ENCODE measurements at places on chromosomes 1 and 21.

- no peak for DNase-seq
Measured at GRCh38 chr1:89260042-89260441, 12.6 kb downstream of the GBP5 start.

DNA sequence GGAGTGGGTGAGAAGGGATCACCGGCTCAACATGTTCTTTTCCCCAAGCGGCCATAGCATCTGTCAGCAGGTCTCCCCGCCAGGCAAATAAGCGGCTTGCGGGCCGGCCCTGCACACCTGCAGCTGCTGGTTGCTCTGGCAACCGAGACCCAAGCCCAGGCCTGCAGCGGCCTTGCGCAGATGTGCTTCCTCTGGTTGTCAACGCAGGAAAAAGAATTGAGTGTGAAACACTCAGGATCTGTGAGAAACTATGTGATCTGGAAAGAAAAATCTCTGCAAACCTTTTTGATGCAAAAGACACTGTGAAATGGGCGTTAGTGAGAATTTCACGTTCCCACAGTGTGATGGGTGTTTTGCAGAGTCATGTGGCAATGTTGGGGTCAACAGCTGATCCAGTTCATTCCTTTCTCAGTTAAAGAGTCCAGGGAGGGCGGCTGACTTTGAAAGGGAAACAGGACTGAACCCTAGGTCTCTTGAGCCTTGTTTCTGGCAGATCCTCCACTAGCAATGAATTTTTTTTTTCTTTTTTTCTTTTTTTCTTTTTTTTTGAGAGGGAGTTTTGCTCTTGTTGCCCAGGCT lies 28.4 kb downstream of the TOMM20 start:
- DNase-seq = no peak

DNA sequence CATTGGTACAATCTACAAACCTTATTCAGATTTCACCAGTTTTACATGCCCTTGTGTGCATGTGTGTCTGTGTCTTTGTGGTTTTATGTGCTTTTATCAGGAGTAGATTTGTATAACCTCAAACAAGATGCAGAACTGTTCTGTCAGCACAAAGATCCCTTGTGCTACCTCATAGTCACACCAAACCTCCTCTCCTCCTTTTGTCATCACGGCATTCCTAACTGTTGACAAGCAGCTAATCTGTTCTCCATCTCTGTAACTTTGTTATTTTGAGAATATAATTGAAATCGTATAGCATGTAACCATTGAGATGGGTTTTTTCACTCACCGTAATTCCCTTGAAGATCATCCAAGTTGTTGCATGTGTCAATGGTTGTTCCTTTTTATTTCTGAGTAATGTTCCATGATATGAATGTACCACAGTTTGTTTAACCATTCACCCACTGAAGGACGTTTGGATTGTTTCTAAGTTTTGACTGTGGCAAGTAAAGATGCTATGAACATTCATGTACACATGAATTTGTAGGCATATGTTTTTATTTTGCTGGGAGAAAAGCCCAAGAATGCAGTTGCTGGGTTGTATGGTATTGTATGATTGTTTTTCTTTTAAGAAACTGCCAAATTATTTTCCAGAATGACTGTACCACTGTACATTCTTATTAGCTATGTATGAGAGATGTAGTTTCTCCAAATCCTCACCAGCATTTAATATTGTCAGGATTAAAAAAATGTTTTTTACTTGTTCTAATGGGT lies 78.1 kb upstream of the B3GALT2 start:
- DNase-seq = peak; percentile 51

GRCh38 chr1:117570988-117571409 lies 34.8 kb upstream of the TENT5C start:
- DNase-seq = no peak

DNA sequence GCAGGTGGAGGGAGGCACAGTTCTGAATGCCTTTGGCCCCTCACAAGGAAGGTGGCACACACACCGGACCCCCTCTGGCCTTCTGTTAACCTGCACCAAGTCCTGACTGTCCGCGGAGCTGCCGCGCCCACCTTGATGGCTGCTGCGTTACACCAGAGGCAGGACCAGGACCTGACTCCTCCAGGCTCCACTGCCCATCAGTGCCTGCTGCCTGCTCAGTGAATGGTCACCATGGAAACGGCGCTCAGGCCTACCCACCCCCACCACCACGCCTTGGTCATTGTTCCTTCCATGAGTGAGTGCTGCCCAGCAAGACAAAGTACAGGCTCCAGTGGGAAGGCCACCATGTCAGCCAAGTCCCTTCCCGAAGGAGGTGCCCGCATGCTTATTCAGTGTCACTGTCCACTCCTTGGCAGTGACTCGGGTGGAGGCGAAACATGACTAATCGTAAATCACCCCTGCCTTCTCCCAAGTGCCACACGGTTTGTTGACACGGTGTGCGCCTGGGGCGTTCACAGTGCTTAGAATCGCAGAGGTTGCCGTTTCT lies 57.3 kb downstream of the SLC37A1 start:
- DNase-seq = no peak

DNA sequence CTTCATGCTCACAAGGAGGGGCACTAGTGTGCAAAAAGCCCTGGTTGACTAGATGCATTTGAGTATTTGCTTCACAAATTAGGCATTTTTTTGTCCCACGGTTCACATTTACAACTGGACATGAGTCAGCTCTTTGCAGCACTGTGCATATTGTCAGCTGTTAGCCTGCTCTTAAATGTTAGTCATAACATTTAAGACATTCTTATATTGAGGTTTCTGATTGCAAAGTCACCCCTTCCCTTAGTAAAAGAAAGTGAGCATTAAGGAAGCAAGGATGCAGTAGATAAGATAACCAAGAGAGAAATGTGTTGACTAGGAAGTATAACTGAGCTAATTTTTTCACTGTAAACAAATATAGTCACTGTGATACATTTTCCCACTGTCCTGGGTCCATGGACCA lies 132.6 kb upstream of the CTTNBP2NL start:
- DNase-seq = peak; percentile 4

DNA sequence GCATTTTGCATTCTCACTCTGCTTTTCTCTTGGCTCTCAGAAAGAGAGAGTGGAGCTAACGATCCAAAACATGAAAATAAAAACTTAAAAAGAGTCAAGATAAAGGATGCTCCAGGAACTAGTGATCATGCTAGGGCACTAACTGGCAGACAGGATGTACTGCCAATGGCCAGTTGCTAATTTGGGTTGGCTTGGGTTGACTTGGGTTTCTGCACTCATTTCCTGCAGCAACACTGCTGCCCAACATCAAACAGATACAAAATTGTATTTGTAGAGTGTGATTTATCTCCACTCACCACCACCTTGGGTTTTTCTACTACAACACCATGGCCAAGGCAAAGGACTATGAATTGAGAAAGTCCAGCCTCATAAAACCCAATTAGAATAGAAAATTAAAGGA lies 662.3 kb upstream of the PTBP2 start:
- DNase-seq = no peak

DNA sequence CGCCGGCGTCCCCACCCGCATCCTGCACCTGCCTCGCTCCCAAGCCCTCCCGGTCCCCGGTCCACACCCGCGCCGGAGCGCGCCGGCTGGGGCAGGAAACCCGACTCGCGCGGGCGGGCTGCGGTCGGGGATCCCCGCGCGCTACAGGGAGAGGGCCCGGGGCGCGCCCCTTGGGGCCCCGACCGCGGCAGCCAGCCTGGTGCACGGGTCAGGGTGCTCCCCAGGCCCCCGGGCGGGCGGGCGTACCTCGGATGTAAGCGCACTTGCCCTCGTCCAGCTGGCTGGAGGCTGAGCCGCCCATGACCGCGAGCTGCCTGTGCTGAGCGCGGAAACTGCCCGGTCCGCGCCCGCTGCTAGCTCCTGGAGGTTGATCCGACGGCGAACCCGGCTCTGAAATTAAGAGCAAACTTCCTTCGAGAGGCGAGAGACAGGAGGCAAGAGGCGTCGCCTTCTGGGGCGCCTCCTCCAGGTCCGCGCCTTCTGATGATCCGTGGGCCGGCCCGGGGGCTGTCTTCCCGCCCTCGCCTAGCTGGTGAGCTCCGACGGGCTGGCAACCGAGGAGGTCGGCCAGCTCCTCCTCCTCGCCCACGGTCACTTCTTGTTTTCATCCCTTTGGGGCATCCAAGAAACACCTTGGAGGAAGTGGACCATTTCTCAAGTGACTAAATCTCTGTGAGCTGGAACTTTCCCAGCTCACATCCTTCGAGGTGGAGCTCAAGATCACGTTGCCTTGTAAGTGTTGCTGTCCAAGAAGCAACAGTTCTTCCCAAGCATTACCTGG lies at the start of gene NIBAN1:
NIBAN1 (minus strand) TSS at position 453 of the 781 bp plus-strand sequence; CDS start at position 301, 152 bp downstream.
- peak; percentile 67 for DNase-seq

DNA sequence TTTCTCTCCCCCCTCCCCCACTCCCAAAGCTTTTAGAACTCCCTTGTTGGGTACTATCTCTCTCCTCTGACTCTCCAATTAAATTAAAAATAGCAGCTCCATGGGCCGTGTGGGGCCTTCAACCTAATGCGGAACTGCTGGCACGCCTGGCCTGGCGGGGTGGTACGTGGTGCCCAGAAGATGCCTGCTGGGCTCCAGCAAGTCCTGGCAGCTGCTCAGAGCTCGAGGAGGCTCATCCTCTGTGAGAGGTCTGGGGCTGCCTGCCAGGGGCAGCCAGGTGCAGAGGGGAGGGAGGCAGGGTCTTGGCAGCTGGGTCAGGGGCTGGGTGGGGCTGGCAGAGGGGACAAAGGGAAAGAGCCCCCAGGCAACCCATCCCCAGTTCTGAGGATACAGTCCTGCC lies 74.4 kb downstream of the ACTL8 start:
- no peak for DNase-seq

GRCh38 chr1:151994956-151995355 lies 1.3 kb upstream of the S100A10 start:
- peak; percentile 100 for DNase-seq

DNA sequence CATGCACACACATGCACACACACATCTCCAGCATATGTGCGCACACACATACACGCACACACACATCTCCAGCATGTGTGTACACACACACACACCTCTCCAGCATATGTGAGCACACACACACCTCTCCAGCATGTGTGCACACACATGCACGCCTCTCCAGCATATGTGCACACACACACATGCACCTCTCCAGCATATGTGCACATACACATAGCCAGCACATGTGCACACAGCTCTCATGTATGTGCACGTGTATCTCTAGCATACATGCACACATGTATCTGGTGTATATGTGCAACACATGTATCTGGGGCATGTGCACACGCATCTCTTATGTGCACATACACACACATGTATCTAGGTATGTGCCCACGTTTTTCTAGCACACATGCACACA lies 57.9 kb downstream of the SLC19A1 start:
- no peak for DNase-seq
